Activated CD4-positive, alpha-beta memory T cell treated with anti-CD3 and anti-CD28 coated beads for 36 hours (primary cell): ENCODE measurements at places on chromosomes 2 and 18.

GRCh38 chr2:11344342-11344955 is at the start of gene ROCK2:
Gene ROCK2 (minus strand): TSS chr2:11344636. CDS start chr2:11344136, 500 bp downstream.
- peak; percentile 80 for DNase-seq

DNA sequence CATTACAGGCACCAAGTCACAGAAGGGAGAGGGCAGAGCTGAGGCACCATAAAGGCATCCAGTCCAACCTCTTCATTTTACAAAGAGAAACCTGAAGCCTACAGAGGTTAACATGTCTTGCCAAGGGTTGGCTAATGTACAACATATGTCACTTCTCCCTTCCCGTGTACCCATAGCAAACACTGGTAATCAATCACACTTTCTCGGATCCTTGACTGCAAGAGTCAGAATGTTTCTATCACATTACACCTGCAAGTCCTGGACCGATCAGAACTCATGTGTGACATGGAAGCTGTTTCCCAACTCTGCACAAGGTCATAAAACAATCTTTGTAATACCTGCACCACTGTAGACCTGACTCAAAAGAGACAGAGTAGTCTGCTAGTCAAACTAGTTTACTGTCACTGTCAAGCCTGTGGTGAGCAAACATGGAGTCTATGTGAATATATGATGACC is 6.0 kb downstream of the ANKRD44 start:
- DNase-seq, result peak; percentile 62

DNA sequence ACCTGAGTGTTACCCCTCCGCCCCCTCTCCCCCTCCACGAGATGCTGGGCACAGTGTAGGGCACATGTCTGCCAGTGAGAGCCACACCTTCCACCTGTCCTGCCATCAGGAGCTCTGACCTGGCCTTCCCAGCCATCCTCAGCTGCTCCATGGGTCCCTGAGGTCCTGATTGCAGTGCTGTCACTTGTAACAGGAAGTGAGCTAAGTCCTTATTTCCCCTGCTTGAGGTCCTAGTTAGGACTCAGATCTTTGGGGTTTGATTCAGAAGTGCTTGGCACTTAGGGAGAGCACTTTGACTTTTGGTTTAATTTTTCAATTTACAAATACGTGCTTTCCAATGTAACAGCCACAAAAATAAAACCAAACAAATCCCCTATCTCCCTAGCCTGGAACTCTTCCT is 125.5 kb downstream of the WDSUB1 start:
- no peak for DNase-seq

GRCh38 chr2:100632037-100632436 is 69.2 kb downstream of the PDCL3 start:
- no peak for DNase-seq

- no peak for DNase-seq
Observed at GRCh38 chr2:44769349-44770011, 172.0 kb upstream of the SIX3 start.

- no peak for DNase-seq
Observed at GRCh38 chr2:75667884-75668283, 21.3 kb downstream of the MRPL19 start.

DNA sequence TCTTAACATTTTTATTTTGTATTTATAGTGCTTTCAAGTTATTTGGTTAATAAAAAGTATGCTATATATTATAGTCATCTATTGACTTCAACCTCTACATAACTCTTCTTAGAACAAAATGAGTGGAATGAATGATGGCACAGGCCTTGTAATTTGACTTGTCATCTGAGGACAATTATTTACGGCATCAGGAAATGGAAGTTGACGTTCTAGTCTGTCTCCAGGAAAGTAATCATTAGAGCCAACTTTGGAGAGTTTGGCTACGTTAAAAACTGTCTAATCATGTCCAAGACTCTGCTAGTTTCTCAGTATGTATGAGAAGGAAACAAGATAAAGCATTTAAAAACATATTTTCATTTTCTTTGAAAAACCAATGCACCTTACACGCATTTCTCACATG is 353.6 kb downstream of the ARHGAP15 start:
- no peak for DNase-seq

- DNase-seq, result no peak
Observed at GRCh38 chr2:9944330-9944758, 7.1 kb upstream of the GRHL1 start.
